ENCODE measurements at places on chromosomes 1 and 21.

- no peaks in the 10 kb centered on the region for H3K36me3 ChIP-seq
- H3K4me3 ChIP-seq = no peak overlapping the region
- no peak for DNase-seq
- peaks cover 7% of the 10 kb centered on the region for H3K4me1 ChIP-seq
Observed at GRCh38 chr1:41282679-41283317, 40.7 kb upstream of the SCMH1 start.

GRCh38 chr1:173867141-173867752 lies 542 bp downstream of the GAS5 start:
- H3K4me3 ChIP-seq = peak overlapping the region; percentile 72
- peaks cover 73% of the 10 kb centered on the region for H3K4me1 ChIP-seq
- DNase-seq = no peak
- no peaks in the 10 kb centered on the region for H3K27me3 ChIP-seq

GRCh38 chr1:114152089-114152507 lies 1.6 kb downstream of the SYT6 start:
- H3K4me1 ChIP-seq = peaks cover 19% of the 10 kb centered on the region
- peaks cover 98% of the 10 kb centered on the region for H3K27me3 ChIP-seq
- no peak overlapping the region for H3K4me3 ChIP-seq

DNA sequence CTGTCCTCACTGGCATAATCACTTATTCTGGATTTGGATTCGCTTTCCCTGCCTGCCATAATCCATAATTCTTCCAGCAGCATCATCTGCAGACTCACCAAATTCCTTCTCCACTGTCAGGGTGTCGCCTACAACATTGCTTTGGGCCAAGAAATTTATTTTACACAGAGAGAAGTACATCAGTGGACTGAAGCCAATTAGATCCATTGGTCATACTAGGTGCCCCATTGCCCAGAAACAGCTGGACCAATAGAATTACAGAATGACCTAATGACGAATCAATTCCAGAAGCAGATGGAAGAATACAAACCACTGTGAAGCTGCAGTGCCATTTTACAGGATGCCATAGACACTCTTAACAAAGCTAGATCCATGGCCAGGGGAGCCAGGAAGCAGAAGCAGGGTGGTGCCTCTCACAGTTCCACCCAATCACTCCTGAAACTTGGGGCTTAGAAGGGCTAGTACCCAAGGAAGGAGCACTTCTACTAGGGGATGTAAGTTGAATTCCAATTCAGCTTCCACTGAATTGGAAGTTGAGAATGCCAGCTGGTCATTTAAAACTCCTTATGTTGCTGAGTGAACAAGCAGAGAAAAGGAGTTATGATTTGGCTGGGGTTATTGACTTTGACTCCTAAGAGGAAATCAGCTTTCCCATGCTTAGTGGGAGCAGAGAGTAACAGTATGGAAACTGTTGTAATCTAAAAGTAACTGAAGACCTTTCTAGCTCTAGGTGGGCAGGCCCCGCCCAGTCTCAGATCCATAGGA lies 44.0 kb downstream of the EDN2 start:
- DNase-seq = no peak
- H3K27me3 ChIP-seq = no peaks in the 10 kb centered on the region
- no peaks in the 10 kb centered on the region for H3K4me1 ChIP-seq
- H3K27ac ChIP-seq = no peak overlapping the region

- peaks cover 16% of the 10 kb centered on the region for H3K36me3 ChIP-seq
- no peak overlapping the region for H3K4me3 ChIP-seq
- DNase-seq = no peak
- H3K27me3 ChIP-seq = no peaks in the 10 kb centered on the region
- H3K27ac ChIP-seq = peak overlapping the region; percentile 73
- H3K4me1 ChIP-seq = no peaks in the 10 kb centered on the region
Observed at GRCh38 chr1:204465546-204466415, 28.8 kb downstream of the PIK3C2B start.

DNA sequence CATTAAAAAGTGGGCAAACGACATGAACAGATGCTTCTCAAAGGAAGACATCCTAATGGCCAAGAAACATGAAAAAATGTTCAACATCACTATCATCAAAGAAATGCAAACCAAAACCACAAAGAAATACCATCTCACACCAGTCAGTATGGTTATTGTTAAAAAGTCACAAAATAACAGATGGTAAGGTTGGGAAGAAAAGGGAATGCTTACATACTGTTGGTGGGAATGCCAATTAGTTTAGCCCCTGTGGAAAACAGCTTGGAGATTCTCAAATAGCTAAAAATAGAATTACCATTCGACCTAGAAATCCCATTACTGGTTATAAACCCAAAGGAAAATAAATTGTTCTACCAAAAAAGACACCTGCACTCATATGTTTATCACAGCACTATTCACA lies 369.4 kb downstream of the KCNH1 start:
- no peak for DNase-seq
- no peaks in the 10 kb centered on the region for H3K36me3 ChIP-seq
- H3K4me3 ChIP-seq = no peak overlapping the region
- H3K27ac ChIP-seq = no peak overlapping the region
- no peaks in the 10 kb centered on the region for H3K27me3 ChIP-seq
- no peaks in the 10 kb centered on the region for H3K4me1 ChIP-seq

DNA sequence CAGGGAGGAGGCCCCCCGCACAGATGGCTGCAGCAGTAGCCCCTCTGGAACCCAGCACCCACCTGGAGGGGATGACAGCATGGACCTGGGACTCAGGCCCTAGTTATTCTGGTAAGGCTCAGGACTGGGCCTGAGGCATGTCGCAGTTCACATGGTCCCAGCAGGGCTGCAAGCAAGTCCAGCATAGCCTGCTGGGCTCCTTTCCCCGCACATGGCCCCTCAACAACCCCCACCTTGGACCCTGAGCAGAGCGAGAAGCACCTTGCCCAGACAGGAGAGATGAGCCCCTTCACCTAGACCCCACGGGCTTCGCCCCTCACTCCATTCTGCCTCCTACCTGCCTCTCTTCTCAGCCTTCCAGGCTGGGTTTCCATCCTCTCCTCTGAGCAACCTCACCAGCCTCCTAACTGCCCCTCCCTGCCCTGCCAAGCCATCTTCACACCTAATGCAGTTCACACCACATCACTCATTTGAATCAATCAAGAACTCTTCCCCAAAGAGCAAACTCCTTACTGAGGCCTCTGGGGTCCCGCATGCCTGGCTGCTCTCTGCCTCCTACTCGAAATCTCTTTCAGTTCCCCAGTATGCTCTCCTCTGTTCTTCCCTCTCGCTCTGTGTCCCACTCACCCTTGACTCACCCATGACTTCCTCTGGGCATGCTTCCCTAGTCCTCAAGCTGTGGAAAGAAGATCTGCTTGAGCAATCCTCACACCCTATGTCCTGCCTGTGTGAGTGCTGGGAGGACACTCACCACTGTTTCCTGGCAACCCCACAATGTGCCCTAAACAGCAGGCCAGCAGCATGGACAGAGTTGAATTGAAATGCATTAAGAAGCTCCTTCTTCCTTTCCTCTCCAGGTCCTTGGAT lies 9.4 kb upstream of the THEMIS2 start:
- peaks cover 6% of the 10 kb centered on the region for H3K4me1 ChIP-seq
- H3K27me3 ChIP-seq = no peaks in the 10 kb centered on the region
- H3K36me3 ChIP-seq = no peaks in the 10 kb centered on the region
- H3K4me3 ChIP-seq = no peak overlapping the region
- peak overlapping the region; percentile 96 for H3K27ac ChIP-seq

- no peak overlapping the region for H3K4me3 ChIP-seq
- H3K4me1 ChIP-seq = peaks cover 4% of the 10 kb centered on the region
- H3K36me3 ChIP-seq = no peaks in the 10 kb centered on the region
- DNase-seq = no peak
Observed at GRCh38 chr1:202207292-202207691, 13.7 kb downstream of the LGR6 start.

DNA sequence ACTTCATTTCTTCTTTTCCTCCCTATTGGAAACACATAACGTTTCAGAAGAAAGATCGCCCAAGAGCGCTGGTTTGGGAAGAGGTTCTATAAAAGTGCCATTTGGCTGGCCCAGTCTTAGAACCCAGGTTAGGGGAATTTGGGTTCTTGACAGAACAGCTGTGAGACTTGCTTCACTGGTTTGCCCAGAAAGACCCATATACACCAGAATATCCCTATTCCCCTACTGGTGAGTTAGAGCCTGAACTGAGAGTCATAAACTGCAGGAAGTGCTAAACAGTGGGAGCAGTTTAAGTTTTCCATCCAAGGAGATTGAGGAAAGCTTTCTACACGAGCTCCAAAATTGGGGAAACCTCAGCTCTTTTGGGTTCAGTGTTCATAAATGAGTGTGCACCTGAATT lies 275.2 kb downstream of the VAV3 start:
- no peaks in the 10 kb centered on the region for H3K27me3 ChIP-seq
- H3K4me1 ChIP-seq = no peaks in the 10 kb centered on the region
- no peak overlapping the region for H3K27ac ChIP-seq

GRCh38 chr1:12528021-12528852 lies 89.8 kb downstream of the DHRS3 start:
- peak; percentile 86 for DNase-seq
- peak overlapping the region; percentile 62 for H3K27ac ChIP-seq
- H3K36me3 ChIP-seq = no peaks in the 10 kb centered on the region
- no peak overlapping the region for H3K4me3 ChIP-seq

DNA sequence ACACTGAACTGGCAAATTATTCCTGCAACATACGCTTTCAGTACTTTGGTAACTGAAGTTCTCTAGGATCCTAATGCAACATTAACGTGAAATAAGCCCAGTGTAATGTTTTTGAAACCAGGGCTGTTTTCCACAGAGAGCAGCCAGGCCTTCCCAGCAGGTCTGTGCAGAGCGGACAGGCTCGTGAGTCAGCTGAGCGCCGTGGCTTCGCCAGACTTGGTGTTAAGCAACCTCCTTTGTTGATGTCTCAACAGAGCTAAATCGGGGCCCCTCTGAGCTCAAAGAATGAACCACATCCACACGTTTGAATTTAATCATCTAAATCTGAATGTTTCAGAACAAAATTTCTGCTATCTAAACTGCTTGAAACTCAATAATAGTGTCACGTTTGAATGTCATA lies 181.8 kb upstream of the FMN2 start:
- no peak overlapping the region for H3K4me3 ChIP-seq
- H3K36me3 ChIP-seq = no peaks in the 10 kb centered on the region
- peak overlapping the region; percentile 61 for H3K27ac ChIP-seq
- no peaks in the 10 kb centered on the region for H3K27me3 ChIP-seq
- peaks cover 31% of the 10 kb centered on the region for H3K4me1 ChIP-seq

DNA sequence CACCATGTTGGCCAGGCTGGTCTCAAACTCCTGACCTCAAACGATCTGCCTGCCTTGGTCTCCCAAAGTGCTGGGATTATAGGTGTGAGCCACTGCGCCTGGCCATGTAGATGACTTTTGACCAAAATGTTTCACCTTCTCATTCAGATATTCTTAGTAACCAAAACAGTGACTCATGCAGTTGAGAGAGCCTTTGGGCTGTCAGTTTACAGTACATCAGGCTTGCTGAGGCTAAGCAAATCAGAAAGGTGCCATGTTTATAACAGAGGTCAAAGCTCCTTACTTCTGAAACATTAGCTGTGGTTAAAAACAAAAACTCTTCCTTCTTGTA lies 21.0 kb downstream of the CNIH4 start:
- H3K27me3 ChIP-seq = no peaks in the 10 kb centered on the region
- H3K27ac ChIP-seq = no peak overlapping the region
- no peak for DNase-seq
- H3K36me3 ChIP-seq = no peaks in the 10 kb centered on the region
- H3K4me3 ChIP-seq = no peak overlapping the region

DNA sequence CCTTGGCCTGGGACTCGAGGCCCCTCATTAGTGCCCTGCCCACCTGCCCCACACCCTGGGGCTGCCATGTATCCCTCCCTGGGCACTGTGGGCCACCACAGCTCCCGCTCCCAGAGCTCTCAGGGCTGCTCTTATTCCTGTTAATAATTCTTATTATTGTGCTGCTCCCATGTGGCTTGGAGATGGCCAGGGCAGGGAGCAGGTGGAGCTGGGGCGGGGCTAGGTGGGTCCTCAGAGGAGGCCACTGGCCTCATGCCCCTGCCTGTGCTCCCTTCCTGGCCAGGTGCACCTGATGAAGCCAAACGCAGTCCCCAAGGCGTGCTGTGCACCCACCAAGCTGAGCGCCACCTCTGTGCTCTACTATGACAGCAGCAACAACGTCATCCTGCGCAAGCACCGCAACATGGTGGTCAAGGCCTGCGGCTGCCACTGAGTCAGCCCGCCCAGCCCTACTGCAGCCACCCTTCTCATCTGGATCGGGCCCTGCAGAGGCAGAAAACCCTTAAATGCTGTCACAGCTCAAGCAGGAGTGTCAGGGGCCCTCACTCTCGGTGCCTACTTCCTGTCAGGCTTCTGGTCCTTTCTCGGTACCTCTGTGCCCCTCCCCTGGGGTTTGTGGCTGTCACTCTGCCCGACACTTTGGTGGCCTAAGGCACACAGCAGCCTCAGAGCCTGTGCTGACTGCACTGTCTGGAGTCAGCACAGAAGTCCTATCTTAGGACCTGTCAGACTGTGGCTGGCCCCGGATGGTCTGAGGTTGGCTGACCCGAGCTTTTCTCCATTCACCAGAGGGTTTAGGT lies 34.1 kb downstream of the BMP8A start:
- H3K4me1 ChIP-seq = no peaks in the 10 kb centered on the region
- H3K27ac ChIP-seq = no peak overlapping the region
- no peak overlapping the region for H3K4me3 ChIP-seq

DNA sequence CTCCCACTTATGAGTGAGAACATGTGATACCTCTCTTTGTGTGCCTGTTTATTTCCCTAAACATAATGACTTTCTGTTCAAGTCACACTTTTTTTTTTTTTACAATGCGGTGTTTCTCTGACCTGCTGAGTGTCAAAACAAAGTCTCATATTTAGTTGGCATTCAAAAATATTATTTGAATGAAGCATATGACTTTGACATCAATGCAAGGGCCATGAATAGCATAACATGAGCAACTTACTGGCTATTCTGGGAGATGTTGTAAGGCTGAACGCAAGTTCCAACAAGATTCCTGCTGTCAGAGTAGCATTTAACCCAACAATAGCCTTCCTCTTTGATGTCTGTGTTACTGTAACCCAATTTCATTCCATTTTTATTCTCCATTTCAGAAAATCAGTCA lies 2.0 kb upstream of the KRTAP19-1 start:
- no peak for DNase-seq
- H3K4me3 ChIP-seq = no peak overlapping the region
- H3K36me3 ChIP-seq = no peaks in the 10 kb centered on the region
- no peaks in the 10 kb centered on the region for H3K4me1 ChIP-seq
- no peaks in the 10 kb centered on the region for H3K27me3 ChIP-seq

- H3K27ac ChIP-seq = no peak overlapping the region
- H3K4me1 ChIP-seq = no peaks in the 10 kb centered on the region
- no peaks in the 10 kb centered on the region for H3K36me3 ChIP-seq
- no peak for DNase-seq
Observed at GRCh38 chr1:97875996-97876395, 44.8 kb downstream of the DPYD start.

- H3K27me3 ChIP-seq = peaks cover 6% of the 10 kb centered on the region
- no peaks in the 10 kb centered on the region for H3K36me3 ChIP-seq
- DNase-seq = no peak
- H3K4me3 ChIP-seq = no peak overlapping the region
- no peaks in the 10 kb centered on the region for H3K4me1 ChIP-seq
Observed at GRCh38 chr1:67947114-67947513, 103.3 kb downstream of the DIRAS3 start.

GRCh38 chr1:77768006-77768405 lies 8.4 kb upstream of the USP33 start:
- no peaks in the 10 kb centered on the region for H3K27me3 ChIP-seq
- no peak for DNase-seq
- H3K4me3 ChIP-seq = no peak overlapping the region
- H3K36me3 ChIP-seq = no peaks in the 10 kb centered on the region
- no peak overlapping the region for H3K27ac ChIP-seq
- H3K4me1 ChIP-seq = no peaks in the 10 kb centered on the region

All from left lung (tissue), 14 donors.